Activated T-helper 9 cell treated with anti-CD3 and anti-CD28 coated beads, Interleukin-2, amount 50 U/mL, for 16 hours (primary cell): ENCODE measurements at places on chromosomes 1 and 21.
A peak's percentile ranks its signal among the peaks of the same experiment; 100 is the strongest.

DNA sequence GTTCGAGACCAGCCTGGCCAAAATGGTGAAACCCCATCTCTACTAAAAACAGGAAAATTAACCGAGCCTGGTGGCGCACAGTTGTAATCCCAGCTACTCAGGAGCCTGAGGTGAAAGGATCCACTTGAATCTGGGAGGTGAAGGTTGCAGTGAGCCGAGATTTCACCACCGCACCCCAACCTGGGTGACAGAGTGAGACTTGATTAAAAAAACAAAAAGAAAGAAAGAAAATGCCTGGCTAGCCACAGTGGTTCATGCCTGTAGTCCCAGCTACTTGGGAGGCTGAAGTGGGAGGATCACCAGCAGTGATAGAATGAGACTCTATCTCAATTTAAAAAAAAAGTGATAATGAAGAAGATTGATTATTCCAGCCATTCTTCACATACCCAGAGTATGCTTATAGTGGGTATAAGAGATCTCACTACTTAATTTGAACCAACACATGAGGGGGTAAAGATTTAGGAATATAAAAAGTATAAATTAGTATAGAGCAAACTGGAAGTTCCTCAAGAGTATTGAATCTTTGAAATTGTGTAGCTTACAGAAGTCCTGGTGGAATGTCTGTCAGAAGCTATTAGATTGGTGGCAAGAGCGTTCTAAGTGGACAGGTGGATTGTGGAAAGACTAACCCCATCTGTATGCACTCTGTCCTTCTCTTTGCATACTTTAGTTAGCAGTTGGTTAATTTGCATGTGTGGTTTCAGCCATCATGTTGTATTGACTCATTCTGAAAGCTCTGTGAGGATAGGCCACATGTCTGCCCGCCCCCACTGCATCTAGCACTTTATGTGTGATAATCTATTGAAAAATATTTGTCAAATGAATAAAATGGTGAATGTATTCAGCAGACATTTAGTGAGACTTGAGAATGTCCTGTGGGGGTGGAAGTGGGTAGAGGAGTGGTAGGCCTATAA lies 25.0 kb downstream of the RLF start:
- DNase-seq, result peak; percentile 35

DNA sequence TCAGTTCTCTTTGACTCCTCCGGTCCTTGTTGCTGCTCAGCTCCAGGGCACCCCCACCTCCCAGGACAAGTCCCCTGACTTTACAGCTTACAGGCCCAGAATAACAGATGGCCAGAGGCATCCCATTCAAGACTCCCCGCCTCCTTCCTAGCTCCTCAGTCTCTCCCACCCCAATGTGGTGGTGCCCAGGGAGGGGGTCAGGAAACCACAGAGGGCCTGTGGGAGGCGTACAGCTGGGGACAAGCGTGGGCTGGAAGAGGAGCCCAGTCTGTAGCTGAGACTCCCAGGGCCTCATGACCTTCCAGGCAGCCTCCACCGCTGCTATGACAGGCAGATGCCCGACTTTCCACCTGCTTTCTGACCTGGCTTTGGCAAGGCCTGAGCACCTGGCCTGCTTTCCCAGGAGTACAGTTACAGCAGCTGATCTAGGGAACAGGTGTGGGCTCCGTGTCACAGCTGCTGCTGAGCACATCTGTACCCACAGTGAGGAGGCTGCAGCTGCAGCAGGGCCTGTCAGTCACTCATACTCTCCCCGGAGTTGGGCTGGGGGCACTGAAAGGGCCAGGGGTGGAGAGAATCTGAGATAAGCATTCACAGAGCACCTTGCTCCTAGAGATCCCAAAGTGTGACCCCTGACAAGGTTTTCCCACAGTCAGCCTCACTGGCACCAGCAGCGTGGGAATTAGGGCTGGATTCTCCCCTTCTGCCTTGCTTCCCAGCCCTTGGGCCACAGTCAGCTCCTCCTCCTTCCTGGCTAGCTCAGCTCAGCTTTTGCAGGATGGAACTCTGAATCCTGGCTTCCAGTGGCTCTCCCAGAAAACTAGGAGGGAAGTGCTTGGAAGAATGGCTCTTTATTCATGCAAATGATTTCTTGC lies 7.1 kb upstream of the NAV1 start:
- no peak for DNase-seq

DNA sequence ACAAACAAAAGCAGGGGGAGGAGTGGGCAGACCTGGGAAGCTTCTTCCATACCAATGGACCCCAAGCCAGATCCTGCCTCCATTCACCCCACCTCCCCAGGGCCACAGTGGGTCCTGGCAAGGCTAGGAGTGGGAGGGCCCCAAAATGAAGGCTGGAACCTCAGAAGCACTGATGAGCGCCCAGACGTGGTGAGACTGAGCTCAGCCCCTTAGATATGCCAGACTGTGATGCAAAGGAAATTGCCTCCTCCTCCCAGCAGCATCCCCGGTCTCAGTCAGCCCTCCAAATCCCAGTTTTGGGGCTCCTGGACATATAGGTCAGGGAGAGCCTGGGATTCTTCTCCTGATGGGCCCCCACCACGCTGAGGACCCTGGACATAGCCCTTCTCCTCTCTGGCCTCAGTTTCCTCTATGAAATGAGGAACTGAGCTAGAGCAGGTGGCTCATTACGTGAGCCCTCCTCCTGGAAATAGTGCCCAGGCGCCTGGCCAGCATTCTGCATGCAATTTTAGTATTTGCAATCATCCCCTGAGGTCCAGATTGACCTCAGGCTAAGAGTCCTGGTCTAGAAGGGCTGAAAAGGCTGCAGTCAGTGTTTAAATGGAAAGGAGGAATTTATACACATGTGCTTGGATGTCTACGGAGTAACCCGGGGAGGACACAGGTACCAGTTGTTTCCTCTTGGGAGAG lies 33.5 kb downstream of the RHBG start:
- DNase-seq, result no peak

GRCh38 chr1:89069951-89070350 lies 4.9 kb upstream of the GBP1 start:
- DNase-seq, result no peak

GRCh38 chr1:19123837-19124236 lies 86.2 kb downstream of the UBR4 start:
- no peak for DNase-seq

GRCh38 chr1:5756434-5757186 lies 235.6 kb downstream of the NPHP4 start:
- no peak for DNase-seq
